ENCODE measurements at places on chromosomes 2 and 18. TPM values are rescaled to one million over a fixed set of nuclear protein-coding genes. Genes with fewer than 3 reads are reported as not detected.

Gene B3GNT7
- 25.3 TPM for total RNA-seq

Gene RNMT
- total RNA-seq = 38.3 TPM

Gene GPR39
- total RNA-seq = not detected

Gene HJURP
- not detected for total RNA-seq

Gene FLACC1
- total RNA-seq = 0.37 TPM

Gene SCLY
- total RNA-seq = 7.3 TPM

Gene TRAPPC12
- 79.3 TPM for total RNA-seq

Gene KRTCAP3
- total RNA-seq = 3.3 TPM

Gene DSEL
- total RNA-seq = 9.1 TPM

- DNase-seq = peak; percentile 12
Measured at GRCh38 chr2:157784169-157784822, 91.8 kb downstream of the ACVR1 start.

- DNase-seq = no peak
Measured at GRCh38 chr18:58581265-58581664, 47.6 kb downstream of the ALPK2 start.

GRCh38 chr2:34159901-34160300, 560.8 kb upstream of the FAM98A start:
- no peak for DNase-seq

DNA sequence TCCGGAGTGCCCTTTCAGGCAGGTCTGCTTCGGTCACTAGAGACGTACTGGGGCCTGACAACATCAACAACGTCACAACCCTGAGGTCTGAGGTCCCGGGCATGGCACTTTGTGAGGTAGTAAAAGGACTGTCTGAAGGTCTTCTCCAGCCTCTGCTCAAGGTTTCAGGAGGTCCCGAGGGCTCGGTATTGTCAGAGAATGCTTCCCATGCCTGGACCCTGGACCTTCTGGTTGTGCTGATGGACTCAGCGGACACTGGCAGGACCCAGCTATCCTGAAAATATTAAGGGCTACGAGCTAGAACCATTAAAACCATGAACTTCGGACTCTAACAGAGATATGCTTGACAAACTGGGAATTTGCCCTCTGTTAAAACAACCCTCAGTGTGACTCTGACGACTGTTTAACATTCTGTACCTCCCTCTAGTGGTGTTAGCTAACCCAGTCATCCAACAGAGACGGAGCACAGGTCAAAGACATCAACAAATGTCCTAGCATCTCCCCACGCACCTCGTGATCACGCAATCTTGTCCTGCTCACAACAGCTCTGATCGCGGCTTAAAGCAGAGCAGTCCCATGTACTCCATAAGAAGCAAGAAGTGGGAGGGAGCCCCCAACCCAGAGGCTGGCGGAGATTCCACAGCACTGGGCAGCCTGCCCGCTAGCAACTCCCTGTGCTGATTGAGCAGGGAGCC, 96.5 kb downstream of the CCDC93 start:
- DNase-seq = no peak

DNA sequence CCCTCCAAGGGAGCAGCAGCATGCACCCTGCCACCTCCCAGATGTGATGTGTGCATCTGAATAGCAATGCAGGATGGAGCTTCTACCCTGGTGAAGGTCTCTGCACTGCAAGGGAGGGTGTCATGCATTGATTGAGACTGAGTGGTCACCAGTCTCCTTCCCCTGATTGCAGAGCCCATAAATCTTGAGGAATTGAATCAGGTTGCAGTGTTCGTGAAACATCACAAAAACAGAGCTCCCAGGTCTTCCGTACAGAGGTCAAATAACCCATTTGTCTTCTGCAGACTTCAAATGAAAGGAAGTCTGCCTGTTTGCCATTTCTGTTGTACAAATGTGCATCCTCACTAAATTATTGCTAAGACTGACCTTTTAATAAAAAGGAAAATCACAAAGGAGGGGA, 136.8 kb downstream of the WDSUB1 start:
- DNase-seq = no peak

DNA sequence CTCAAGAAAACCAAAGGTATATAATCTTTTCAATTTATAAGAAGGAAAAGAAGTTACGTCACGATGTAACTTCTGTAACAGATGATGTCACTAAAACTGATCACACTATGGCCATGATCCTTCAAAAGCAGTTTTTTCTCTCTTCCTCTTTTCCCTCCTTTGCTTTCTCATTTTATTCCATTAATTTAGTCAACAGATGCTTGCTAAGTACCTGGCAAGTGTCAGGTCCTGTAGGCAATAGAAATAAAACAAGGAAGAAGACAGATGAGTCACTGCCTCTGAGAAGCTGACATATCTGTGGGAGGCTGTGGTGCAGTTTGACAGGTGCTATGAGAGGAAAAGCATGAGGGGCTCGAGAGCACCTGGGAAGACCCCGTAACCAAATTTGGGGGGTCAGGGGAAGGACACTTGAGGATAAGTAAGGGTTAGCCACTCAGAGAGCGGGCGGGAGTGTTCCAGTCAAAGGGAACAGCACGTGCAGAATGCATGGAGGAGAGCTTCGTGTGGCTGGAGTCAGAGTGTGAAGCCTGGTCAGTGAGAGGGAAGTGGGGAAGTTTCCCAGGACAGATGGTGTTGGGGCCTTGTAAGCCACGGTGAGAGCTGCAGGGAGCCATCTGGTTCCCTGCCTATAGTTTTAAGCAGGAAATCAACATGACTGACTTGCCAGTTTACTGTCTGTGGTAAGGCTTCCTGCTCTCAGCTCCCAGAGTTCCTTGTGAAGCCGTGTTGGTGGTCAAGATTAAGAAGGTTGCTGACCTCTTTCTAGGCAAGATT, 198.8 kb upstream of the FOSL2 start:
- no peak for DNase-seq

DNA sequence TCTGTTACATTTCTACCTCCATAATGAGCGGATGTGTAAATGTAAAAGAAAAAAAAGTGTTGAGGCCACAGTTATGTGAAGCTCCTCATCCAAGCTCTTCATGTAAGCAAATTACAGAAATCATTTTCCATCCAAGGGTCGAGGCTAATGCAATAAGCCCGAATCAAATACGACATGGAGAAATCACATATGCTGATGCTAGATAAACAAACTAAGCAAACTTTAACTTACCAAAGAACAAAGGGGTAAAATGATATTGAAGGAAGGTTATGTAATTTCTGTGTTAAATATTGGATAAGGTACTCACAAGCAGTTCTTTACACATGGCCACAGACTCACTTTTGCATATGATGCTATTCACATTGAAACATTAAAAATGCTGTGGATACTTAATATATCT, 310.2 kb upstream of the ID2 start:
- DNase-seq = no peak

GRCh38 chr2:167706800-167707199, 540.6 kb downstream of the STK39 start:
- no peak for DNase-seq

DNA sequence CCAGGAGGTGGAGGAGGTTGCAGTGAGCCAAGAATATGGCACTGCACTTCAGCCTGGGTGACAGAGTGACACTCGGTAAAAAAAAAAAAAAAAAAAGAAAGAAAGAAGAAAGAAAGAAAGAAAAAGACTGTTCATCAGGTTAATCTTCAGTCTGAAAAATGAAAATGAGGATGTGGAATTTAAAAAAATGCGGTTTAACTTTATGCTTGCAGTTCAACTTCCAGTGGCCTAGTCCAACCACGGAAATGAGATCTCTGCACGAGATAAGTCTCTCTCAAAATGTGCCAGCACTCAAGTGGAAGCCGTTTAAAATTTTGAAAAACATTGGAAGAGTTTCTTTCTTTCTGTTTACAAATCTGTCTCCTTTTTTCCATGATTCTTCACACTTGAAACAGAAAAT, 112.1 kb downstream of the DOCK10 start:
- DNase-seq = no peak

DNA sequence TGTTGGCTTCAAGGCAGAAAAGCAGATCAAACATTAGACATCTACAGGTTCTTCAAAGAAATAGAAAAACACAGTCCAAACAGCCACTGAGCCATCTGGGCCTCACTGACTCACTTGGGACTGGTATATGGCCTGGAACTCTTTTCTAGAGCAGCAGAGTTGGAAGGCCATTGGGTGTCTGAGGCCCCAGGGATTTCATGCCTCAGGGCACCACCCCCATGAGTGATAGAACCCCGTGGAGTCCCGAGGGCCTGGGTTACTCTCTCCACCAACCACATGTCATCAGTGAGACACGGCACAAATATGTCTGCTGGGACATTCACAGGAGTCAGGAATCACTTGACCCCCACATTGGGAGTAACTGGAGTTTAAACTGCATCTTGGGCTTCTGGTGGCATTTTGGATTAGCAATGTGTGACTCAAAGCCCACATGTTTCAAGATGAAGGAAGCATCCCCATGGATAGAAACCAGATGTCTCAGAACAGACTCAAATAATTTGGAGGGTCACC, 44.0 kb downstream of the CAPN13 start:
- no peak for DNase-seq

DNA sequence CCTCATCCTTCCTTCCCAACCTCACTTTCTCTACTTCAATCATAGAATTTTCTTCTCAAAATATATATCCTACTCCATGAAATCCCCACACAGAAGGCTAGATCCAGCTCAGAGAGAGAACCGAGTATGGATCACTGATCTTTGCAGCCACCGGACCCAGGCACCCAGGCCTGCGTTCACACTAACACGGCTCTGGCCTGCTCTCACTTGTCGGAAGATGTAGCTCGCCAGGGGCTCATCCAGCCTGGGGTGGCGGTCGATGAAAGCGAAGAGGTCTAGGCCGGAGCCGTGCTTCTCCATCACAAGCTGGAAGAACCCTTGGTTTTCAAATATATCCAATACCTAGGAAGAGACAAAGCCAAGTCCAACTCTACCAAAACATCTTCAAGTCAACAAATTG, 12.7 kb upstream of the MTERF4 start:
- no peak for DNase-seq

DNA sequence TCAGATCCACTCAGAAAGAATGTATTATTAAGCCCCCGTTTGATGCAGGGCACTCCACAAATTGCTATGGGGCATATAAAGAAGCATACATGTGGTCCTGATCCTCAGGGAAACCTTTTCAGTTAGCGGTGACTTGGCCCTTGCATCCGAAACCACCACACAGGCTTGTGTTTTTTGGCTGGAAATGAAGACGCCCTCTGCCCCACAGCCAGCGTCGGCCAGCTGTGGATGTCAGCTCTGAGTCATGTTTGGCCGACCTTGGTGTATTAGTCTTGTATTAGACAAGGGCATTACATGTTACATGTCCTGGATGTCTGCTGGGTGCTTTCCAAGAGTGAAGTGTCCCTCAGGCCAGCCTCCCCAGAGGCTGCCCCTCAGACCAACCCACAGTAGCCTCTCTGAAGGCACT, 107.6 kb upstream of the MAP3K20 start:
- peak; percentile 84 for DNase-seq

DNA sequence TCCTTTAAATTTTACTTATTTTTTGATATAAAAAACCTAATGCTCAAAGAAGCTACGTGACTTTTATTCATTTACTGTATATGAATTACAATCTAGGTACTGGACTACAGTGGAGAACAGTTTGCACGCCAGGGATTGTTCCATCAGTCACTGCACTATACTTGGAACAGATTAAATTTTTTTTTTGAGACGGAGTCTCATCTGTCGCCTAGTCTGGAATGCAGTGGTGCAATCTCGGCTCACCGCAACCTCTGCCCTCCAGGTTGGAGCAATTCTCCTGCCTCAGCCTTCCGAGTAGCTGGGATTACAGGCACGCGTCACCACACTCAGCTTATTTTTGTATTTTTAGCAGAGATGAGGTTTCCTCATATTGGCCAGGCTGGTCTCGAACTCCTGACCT, 330.0 kb upstream of the SLC14A2 start:
- DNase-seq = no peak
